Fibroblast of skin of abdomen (primary cell): ENCODE measurements at places on chromosomes 12 and 14.
A peak's percentile ranks its signal among the peaks of the same experiment; 100 is the strongest.

DNA sequence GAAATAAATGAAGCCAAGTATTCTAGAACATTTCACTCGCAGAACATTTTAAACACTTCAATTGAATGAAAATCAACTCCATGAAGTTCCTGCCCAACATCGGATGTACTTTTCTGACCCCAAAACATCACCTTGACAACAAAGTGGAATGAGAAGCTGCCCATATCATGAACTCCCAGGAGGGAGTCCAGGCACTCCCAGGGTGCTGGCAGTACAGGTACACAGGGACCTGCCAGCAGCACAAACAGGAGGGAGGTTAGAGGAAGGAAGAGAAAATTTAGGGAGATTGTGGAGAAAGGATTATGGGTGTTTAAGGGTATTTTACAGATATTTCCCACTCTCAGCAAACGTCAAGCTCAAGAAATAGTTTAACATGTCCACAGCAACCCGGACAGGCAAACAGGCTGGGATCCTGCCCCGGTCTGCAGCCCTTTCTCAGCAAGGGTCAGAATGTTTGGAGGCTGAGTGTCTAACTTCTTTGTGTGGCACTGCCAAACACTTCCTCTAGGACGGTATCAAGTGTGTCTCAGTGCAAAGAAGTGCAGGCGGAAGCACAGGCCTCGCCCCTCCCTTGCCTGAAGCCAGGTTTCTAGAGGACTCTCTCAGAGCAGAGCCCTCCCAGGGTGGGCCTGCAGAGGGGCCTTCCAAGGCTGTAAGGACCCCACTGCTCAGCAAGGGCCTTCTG lies 72.2 kb downstream of the SETD3 start:
- no peak for DNase-seq

DNA sequence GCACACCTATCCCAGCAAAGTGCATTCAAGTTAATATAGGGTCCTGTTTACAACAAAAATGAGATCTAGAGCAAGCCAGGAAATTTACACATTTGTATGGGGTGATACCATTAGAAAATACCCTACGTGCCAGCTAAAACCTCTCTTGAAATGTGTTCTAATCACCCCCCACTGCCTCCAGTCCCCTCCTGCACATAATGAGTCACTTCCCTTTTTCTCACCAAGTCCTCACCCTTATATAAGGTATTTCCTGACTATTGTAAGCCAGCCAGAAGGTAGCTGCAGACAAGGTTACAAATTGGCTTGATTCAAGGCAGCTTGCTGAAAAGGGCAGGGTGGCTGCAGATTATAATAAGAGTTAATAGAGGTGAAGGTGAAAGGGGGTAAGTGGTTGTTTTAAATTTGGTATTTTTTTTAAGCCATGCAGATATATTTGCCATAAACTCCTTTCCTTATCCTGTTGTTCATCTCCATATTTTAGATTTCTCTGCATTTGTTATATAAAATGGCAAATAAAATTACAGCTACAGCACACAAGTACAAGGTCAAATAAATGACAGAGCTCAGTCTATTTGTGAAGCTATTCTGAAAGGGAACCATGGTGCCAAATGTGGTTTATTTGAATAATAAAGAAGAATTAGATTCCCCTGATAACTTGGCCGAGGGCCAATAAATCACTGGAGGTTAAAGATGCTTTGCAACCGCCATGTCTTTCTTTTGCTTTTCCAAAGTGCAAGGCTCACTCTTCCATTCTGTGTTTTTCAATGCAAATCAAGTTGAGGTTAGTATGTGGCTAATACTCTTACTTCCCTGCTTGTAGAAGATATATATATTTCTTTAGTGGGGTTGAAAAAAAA lies 385.9 kb downstream of the EGLN3 start:
- DNase-seq: peak; percentile 51

GRCh38 chr14:51129130-51129529 lies 34.2 kb upstream of the TRIM9 start:
- no peak for DNase-seq

DNA sequence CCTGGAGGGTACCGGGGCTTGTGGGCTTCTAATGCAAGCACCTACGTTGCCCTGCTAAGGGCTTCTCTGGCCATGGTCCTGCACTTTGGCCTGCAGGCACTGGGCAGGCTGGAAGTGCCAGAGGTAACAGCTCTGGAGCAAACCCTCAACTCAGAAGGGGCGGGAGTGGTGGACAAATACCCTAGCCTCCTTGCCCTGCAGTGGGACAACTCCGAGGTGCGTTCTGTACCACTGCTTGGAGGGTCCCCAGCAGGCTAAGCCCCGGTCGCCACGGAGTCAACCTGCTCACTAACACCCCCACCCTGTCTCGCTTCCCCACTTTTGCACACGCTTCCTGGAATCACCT lies 20.4 kb upstream of the BEGAIN start:
- DNase-seq: no peak

- DNase-seq: no peak
These were observed 1.6 kb upstream of the HDAC7 start for GRCh38 chr12:47821346-47821706.

DNA sequence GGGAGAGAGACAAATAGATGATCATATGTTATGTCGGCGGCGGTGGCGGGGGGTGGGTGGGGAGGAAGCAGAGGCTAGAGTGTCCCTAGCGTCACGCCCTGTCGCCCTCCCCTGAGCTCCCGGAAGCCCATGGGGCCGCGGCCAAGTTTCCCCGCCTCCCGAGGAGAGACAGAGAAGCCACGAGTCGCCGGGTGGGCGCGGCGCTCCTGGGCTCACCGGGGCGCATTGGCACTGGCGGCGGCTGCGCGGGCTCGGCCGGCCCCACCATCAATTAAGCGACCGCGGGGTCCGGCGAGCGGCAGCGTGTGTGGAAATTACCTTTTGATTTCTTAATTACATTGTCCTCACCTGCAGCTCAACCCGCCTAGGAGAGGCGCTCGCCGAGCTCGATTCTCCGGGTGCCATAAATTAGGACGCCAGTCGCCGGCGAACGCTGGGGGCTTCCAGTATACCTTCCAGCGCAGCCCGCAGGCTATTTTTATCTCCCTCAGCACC lies 119.9 kb upstream of the LHX5 start:
- no peak for DNase-seq

DNA sequence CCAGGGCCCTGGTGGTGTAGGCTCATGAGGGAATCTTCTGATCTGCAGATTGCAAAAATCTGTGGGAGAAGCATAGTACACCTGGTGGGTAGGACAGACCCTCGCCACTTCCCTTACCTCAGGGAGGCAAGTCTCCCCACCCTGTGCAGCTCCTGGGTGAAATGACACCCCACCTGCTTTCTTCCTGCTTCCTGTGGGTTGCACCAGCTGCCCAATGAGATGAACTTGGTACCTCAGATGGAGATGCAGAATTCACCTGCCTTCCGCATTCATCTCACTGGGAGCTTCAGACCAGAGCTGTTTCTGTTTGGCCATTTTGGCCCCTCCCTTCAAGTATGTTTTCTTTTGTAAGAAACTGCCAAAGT lies 4.7 kb downstream of the CLEC2D start:
- no peak for DNase-seq

- no peak for DNase-seq
These were observed 189.9 kb downstream of the KTN1 start for GRCh38 chr14:55769877-55770276.

- DNase-seq: no peak
These were observed 44.6 kb upstream of the EVL start for GRCh38 chr14:100020629-100021028.

DNA sequence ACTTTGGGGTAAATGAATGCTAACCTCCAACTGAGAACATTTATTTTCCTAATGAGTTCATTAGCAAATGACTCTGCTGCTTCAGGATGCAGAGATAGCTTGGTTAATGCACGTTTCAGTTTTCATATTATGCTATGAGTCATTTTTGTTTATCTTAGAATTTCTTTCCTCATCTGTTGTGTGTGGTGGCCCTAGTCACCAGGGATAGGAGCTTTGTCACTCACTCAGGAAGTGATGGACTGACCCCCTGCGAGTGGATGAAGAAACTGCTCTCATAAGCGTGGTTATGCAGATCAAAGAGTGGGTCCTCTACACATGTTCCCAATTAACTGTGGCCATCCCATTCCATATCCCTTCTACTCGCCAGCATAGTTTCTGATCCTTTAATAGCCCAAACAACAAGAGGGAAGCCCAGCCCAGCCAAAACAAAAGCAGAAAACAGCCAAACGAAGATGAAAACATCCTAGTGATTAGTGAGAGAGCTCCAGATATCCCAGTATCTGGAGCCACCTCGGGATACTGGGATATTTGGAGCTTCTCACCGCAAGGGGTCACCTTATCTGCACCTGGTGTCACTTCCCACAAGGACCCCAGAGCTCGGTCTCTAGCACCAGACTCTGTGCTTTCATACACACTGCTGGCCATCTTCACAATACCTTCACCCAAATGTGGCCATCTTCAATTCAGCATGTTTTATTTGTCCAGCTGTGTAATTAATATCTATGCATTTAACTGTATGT lies 8.6 kb downstream of the TC2N start:
- DNase-seq: peak; percentile 76

GRCh38 chr14:52949711-52950409 lies 990 bp downstream of the FERMT2 start:
- DNase-seq: peak; percentile 46

- DNase-seq: no peak
These were observed 475.4 kb downstream of the NPAS3 start for GRCh38 chr14:33414041-33414440.

GRCh38 chr14:22388669-22389595 lies 200.1 kb downstream of the DAD1 start:
- peak; percentile 88 for DNase-seq

GRCh38 chr12:26963413-26963812 lies 25.1 kb downstream of the FGFR1OP2 start:
- no peak for DNase-seq

- DNase-seq: no peak
These were observed 579.1 kb downstream of the PRKD1 start for GRCh38 chr14:29348504-29348903.

DNA sequence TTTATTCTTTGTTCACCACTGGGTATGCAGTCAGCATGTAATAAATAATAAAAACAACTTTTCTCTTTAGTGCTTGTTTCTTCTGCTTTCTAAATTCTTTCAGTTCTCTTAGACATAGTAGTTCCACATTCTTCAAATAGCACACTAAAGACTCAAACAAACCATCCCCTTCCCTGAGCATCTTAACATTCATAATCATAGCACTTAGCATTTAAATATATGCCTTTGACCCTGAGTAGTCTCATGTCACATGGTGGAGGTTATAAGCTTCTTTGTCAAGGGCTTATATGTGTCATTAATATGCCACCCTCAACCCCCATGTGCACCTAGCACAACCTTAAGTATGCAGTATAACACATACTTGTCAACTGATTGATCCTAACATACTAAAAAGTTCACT lies 212.7 kb downstream of the PHLDA1 start:
- DNase-seq: peak; percentile 51

- no peak for DNase-seq
These were observed 946 bp downstream of the RNU4-2 start for GRCh38 chr12:120290609-120291305.

- no peak for DNase-seq
These were observed 7.6 kb downstream of the CEP170B start for GRCh38 chr14:104872469-104873341.

GRCh38 chr14:74014299-74014698 lies 4.8 kb downstream of the ENTPD5 start:
- no peak for DNase-seq

DNA sequence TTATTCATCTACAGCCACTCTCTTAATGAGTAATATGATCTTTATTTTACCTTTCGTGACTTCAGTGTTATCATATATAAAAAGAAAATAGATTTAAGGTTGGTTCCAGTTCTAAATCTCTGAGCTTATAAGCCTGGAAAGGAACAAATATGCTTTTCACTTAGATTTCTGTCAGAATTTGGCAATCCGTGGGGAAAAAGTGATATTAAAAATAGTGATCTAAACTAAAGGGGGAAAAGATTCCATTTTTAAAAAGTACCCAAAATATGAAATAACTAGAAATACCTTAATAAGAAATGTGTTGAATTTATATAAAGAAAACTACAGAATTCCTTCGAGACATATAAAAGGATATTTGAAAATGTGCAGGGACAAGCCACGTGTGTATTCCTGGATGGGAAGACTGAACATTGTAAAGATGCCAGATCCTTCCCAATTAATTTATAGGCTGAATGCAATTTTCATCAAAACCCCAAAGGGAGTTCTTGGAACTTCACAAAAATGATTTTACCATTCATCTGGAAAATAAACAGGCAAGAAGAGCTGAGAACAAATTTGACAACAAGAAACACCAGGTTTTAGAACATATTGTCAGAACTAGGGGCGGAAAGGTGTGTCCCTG lies 142.5 kb downstream of the EFCAB11 start:
- no peak for DNase-seq

- DNase-seq: no peak
These were observed 10.6 kb upstream of the NUMB start for GRCh38 chr14:73468828-73469375.

- peak; percentile 5 for DNase-seq
These were observed 76.7 kb upstream of the EIF5 start for GRCh38 chr14:103257211-103257962.

- DNase-seq: peak; percentile 36
These were observed 36.0 kb downstream of the MAP1LC3B2 start for GRCh38 chr12:116595186-116595585.

DNA sequence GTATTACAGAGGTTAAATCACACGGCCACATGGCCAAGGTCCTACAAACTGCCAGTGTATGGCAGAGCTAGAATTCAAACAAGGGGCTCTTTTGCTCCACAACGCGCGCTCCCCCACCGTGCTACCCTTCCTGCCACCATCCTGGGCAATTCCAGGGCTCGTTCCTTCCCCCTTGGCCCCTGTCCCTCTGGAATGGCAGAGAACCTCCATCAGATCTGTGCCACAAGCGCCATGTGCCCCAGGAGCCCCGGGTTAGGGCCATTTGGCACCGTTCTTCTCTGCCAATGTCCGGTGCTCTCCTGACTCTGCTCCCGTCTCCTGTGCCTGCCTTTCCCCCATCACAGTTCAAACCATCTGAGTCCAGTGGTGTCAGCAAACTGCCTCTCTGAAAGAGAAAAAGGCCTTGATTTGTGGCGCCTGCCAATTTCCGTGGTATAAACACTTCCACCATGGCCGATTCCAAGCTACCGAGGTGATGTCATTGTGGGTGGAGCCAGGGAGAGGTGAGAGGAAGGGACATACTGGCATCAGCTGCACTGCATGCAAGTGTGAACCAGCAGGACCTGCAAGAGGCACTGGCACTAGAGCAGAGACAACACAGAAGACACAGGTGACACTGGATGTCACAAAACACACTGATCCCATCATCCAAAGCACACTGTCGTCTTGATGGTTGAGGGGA lies 163.1 kb downstream of the CALM1 start:
- no peak for DNase-seq
